ENCODE measurements at places on chromosomes 1 and 21.

DNA sequence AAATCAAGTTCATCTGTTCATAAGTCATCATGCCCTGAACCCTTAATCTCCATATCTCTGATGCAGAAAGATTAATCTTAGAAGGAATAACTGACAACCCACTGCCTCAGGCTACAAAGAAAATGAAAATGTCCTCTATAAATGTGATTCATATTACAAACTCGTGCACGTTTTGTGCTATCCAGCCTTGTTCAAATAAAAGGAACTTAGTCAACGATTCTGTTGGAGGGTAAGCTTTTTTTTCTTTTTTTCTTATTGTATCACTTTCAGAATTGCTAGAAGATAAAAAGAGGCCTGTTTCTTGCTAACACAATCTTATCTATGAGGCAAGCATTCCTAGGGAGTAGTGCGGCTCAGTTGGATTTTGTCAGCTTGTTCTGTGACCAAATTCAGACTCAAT, 228.4 kb downstream of the TM2D1 start:
- no peak for DNase-seq

GRCh38 chr1:51910221-51911000, 31.9 kb upstream of the NRDC start:
- no peak for DNase-seq

- no peak for DNase-seq
Measured at GRCh38 chr1:244161236-244161510, 110.1 kb downstream of the ZBTB18 start.

DNA sequence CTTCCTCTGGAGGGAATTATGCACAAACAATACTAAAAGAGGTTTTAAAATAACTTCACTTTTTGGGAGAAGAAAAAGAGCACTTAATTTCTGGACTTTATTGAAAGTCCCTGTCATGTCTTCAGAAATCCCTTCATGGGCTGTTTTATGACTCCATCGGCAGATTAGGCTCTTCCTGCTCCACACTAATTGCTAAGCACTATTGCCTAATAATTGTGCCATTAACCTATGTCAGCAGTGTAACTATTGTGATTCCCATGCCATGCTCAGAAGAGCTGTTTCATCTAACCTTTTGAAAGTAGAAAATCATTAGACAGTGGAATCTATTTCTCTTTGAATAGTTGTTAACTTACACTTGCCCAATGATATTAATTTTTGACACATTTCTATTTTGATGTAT, 489.3 kb upstream of the RUNX1 start:
- no peak for DNase-seq

GRCh38 chr1:231867607-231868006, 241.0 kb downstream of the DISC1 start:
- DNase-seq = no peak

DNA sequence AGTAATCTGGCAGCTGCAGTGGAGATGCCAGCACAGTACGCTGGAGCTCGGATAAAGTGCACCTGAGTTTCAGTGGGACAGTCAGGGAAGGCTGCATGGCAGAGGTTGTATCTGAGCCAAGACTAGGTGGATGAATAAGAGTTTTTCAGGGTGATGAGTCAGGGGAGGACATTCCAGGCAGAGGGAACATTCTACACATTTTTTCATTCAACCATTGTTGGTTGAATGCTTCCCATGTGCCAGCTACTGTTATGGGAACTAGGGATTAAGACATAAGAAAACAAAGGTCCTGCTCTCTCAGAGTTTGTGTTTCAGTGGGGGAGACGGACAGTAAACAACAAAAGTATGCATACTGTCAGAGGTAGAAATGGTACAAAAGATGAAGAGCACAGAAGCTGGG, 5.2 kb downstream of the LEPR start:
- DNase-seq = no peak

- DNase-seq = peak; percentile 20
Measured at GRCh38 chr1:115089420-115090185, at the start of gene TSPAN2. TSS of gene TSPAN2 (minus strand) at chr1:115089503. CDS start at chr1:115089432, 71 bp downstream.

DNA sequence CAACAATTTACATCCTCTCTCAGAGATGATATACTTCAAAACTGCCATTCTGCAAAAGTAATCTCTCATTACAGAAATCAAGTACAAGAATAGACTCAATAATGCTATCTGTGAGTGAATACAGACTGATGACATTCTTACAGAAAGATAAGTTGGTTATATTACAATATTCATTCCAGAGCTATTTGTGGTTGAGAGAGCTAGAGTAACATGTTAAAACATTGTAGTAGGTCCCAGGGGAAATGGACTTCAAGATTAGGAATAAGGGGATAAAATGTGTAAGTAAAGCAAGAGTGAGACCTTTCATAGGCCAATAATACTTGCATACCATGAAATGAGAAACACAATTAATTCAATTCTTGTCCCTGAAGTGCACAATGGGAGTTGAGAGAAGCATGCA, 1.5 kb downstream of the F13B start:
- DNase-seq = no peak

GRCh38 chr1:87274851-87275250, 53.8 kb upstream of the LMO4 start:
- DNase-seq = no peak

DNA sequence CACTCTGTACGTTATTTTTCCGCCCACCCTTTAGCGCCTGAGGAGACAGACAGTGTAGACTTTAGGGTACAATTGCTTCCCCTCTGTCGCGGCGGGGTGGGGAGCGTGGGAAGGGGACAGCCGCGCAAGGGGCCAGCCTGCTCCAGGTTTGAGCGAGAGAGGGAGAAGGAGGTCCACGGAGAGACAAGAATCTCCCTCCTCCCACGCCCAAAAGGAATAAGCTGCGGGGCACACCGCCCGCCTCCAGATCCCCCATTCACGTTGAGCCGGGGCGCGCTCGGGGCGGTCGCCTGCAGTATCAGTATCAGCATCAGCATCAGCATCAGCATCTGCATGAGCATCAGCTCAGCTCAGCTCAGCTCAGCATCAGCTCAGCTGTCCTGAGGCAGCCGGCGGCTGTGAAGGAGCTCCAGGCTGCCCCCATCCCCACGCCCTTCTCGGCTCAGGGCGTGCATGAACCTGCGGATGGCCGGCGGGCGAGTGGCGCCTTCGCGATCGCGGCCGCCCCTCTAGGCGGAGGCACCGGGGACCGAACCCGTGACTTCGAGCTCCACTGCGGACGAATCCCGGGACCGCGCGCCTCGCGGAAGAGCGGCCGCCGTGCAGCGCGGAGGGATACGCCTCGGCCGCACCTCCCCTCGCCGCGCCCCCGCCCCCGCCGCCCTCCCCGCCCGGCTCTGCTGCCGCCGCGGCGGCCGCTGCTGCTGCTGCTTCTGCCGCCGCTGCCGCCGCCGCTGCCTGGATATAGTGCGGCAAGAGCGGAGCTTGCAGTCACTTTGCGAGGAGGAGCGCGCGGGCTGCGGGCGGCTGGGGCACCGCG, at the start of gene NCAM2:
Gene NCAM2, plus strand, starts transcription at position 774 of the 820 bp plus-strand sequence.
- DNase-seq = peak; percentile 33

- no peak for DNase-seq
Measured at GRCh38 chr1:92184632-92185031, 33.1 kb upstream of the C1orf146 start.

GRCh38 chr1:31625561-31626222, 8.2 kb downstream of the HCRTR1 start:
- DNase-seq = no peak

DNA sequence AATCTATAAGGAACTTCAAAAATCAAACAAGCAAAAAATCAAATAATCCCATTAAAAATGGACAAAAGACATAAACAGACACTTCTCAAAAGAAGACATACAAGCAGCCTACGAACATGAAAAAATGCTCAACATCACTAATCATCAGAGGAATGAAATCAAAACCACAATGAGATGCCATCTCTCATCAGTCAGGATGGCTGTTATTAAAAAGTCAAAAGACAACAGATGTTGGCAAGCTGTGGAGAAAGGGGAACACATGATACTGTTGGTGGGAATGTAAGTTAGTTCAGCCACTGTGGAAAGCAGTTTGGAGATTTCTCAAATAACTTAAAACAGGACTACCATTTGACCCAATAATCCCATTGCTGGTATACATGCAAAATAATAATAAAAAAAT, 226.4 kb downstream of the S1PR1 start:
- DNase-seq = no peak

GRCh38 chr1:243705585-243705984, 144.5 kb downstream of the AKT3 start:
- no peak for DNase-seq

- DNase-seq = no peak
Measured at GRCh38 chr21:33388188-33388587, 15.0 kb upstream of the IFNGR2 start.

GRCh38 chr1:184373155-184373554, 13.7 kb upstream of the C1orf21 start:
- no peak for DNase-seq

DNA sequence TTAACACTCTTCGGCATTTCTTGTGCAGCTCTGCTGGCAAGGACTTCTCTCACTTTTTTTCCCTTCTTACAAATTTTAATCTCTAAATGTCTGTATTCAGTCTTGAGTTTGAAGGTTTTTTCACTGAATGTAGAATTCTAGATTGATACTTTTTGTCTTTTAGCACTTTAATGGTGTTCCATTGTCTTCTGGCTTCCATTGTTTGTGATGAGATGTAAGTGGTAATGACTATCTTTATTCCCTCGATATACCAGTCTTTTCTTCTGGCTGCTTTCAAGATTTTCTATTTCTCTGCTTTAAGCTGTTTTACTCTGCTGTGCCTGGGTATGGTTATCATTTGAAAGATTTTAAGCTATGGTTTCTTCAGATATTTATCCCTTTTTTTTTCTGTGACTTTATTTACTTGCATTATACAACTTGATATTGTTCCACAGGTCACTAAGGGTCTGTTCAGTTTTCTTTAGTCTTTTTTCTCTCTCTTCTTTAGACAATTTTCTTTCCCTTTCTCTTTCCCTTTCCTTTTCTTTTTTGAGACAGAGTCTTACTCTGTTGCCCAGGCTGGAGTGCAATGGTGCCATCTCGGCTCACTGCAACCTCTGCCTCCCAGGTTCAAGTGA, 35.8 kb downstream of the DYRK1A start:
- DNase-seq = no peak

GRCh38 chr1:11781297-11781696, 19.3 kb downstream of the C1orf167 start:
- no peak for DNase-seq

DNA sequence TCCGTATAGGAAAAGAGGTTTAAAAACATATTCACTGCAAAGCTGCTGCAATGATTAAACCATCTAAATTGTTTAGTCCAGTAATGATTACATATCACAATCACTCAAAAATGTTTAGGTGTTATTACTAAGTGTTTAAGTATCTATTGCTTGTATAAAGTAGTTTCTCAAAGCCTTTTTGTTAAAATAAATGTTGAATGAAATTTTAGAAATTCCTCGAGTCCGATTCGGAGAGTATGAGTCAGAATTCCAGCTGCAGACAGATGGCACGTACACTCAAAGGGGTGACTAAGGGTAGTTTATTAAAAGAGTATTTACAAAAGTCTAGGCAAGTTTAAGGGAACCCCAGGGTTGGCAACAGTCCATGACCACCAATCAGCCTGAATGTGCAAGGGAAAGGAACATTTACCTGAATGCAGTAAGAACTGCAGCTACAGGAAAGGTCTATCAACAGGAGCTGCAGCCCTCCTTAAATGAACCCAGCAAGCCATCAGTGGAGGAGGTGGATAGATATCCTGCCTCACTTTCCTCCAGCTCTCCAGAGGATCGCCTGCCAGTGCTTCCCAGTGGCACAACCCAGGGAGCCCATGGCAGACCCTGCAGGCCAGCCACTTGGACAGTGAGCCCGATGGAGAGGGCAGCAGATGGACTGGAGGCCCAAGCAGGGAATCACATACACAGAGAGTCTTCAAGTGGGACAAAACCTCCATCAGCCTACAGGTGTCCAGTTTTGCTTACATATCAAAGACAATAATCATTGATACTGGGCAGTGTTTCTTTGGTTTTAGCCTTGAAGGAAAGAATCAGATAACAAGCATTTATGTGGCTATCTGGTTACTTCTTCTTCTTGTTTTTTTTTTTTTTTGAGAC, 92.1 kb upstream of the SLC44A3 start:
- no peak for DNase-seq

GRCh38 chr1:202968895-202969295, 1.8 kb upstream of the CYB5R1 start:
- no peak for DNase-seq

GRCh38 chr1:44423591-44424537, 18.8 kb downstream of the RNF220 start:
- no peak for DNase-seq

DNA sequence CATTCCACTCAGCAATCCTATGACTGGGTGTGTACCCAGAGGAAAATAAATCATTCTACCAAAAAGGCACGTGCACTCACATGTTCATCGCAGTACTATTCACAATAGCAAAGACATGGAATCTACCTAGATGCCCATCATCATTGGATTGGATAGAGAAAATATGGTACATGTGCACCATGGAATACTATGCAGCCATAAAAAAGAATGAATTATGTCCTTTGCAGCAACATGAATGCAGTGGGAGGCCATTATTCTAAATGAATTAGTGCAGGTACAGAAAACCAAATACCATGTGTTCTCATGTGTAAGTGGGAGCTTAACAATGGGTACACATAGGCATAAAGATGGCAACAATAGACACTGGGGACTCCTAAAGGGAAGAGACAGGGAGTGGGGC, 39.9 kb upstream of the SLC35F3 start:
- DNase-seq = no peak

DNA sequence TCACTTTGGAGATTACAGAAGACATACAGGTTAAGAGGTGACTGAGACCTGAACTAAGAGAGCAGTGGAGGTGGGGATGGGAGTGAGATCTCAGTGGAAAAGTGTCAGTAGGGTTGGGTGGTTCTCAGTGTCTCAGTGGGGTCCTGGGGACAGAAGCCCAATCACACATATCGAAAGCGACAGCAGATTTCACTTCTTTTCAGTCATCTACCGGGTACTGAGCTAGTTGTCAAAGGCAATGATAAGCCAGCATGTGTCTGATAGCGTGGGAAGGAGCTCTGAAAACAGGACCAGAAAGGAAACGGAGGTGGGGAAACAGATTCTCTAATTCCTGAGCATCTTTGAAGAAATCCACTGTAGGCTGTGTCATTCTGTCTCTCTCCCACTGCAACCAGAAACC, 59.5 kb downstream of the RHOU start:
- peak; percentile 12 for DNase-seq

DNA sequence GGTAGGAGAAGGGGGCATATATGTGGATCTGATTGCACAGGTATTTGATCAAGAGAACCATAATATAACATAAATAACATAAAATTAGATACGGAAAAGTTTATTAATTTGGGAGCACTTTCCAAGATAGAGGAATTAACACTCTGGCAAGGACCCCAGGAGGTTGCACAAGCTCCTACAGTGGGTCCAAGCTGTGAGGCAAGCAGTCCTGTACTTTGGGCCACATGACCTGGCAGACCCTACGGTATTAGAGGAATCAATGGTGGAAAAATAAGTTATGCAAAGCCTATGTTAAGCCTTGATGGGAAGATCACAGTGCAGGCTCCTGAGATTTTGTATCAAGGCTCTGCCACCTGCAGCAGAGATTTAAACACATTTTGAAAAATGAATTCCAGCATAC, 220.1 kb downstream of the COL24A1 start:
- DNase-seq = no peak

DNA sequence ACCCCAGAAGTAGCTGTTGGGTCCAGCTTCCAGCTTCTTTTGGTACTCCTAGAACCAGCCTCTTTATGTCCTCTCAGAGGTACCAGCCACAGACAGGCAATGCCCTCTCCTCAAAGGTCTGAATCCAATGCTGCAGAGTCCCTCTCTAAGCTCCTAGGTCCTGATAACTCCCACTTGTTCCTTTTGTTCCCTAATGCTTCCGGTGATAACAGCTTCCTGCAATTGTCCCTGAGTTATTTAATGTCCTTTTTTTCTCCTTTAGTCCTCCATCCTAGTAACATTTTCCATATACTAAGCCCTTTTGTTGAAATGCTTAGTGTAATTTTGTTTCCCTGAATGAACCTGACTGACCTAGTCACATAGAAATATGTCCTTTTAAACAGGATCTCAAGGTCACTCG, 201.7 kb upstream of the BEND5 start:
- DNase-seq = no peak

Data from stimulated activated CD4-positive, alpha-beta T cell treated with anti-CD3 and anti-CD28 coated beads, Interleukin-1b, Interleukin-23, amount 100 ng/mL, for 1 hour (primary cell).